Brain (organoid and tissue), 16 donors: ENCODE measurements at places on chromosomes 4 and X. TPM values are rescaled to one million over a fixed set of nuclear protein-coding genes. Genes with fewer than 3 reads are reported as not detected.

WDR44 gene
- polyA plus RNA-seq, result 7.8 TPM

TXK gene
- polyA plus RNA-seq, result not detected

OPN1MW2 gene
- polyA plus RNA-seq, result not detected

ALPK1 gene
- 0.85 TPM for polyA plus RNA-seq

AFM gene
- not detected for polyA plus RNA-seq

CHRDL1 gene
- 5.7 TPM for polyA plus RNA-seq

PARM1 gene
- polyA plus RNA-seq, result 11.2 TPM

MAGEB17 gene
- not detected for polyA plus RNA-seq

SOWAHB gene
- 0.29 TPM for polyA plus RNA-seq

PCDH18 gene
- polyA plus RNA-seq, result 2.2 TPM

FRYL gene
- polyA plus RNA-seq, result 12.6 TPM

CT45A5 gene
- polyA plus RNA-seq, result not detected

SLC4A4 gene
- polyA plus RNA-seq, result 7.5 TPM

MMRN1 gene
- polyA plus RNA-seq, result 2.7 TPM

CLDN2 gene
- not detected for polyA plus RNA-seq

CFAP99 gene
- polyA plus RNA-seq, result 0.71 TPM

TMPRSS11B gene
- polyA plus RNA-seq, result not detected

ADH1C gene
- not detected for polyA plus RNA-seq

F11 gene
- not detected for polyA plus RNA-seq

RAB39B gene
- polyA plus RNA-seq, result 10.9 TPM

KCND1 gene
- 1.6 TPM for polyA plus RNA-seq

UBE2A gene
- 50.0 TPM for polyA plus RNA-seq

DNAAF6 gene
- not detected for polyA plus RNA-seq

CT45A10 gene
- polyA plus RNA-seq, result not detected

SUPT20HL2 gene
- polyA plus RNA-seq, result not detected

NALF2 gene
- 4.8 TPM for polyA plus RNA-seq

SLIT2 gene
- 20.1 TPM for polyA plus RNA-seq

MAGEC2 gene
- polyA plus RNA-seq, result 4.9 TPM

MAGEA1 gene
- not detected for polyA plus RNA-seq

WNK3 gene
- polyA plus RNA-seq, result 0.59 TPM

MAGEA10 gene
- polyA plus RNA-seq, result not detected

SH3D19 gene
- 2.6 TPM for polyA plus RNA-seq

WAS gene
- 2.9 TPM for polyA plus RNA-seq

VCX2 gene
- not detected for polyA plus RNA-seq

MAGEA11 gene
- polyA plus RNA-seq, result not detected

UGT2B15 gene
- not detected for polyA plus RNA-seq

NPY2R gene
- polyA plus RNA-seq, result 0.20 TPM

CCNA2 gene
- polyA plus RNA-seq, result 16.8 TPM

NUP62CL gene
- polyA plus RNA-seq, result 1.1 TPM

ALAS2 gene
- polyA plus RNA-seq, result 0.90 TPM

SLC49A3 gene
- 1.0 TPM for polyA plus RNA-seq

TRIML2 gene
- not detected for polyA plus RNA-seq

MAML3 gene
- polyA plus RNA-seq, result 9.4 TPM

DCHS2 gene
- 0.41 TPM for polyA plus RNA-seq

SPANXD gene
- polyA plus RNA-seq, result not detected

MAGIX gene
- 9.1 TPM for polyA plus RNA-seq

CT55 gene
- not detected for polyA plus RNA-seq

MTMR8 gene
- not detected for polyA plus RNA-seq

SFRP2 gene
- polyA plus RNA-seq, result 10.1 TPM

P2RY8 gene
- 0.34 TPM for polyA plus RNA-seq
